ENCODE measurements at places on chromosomes 3 and 15. TPM values are rescaled to one million over a fixed set of nuclear protein-coding genes. Genes with fewer than 3 reads are reported as not detected.

The KLHDC8B gene
- 27.7 TPM for total RNA-seq

The LDHAL6B gene
- not detected for total RNA-seq

The CDV3 gene
- total RNA-seq = 89.7 TPM

The ACKR4 gene
- not detected for total RNA-seq

GRCh38 chr3:882533-882932 is 210.3 kb upstream of the CNTN6 start:
- DNase-seq = no peak

GRCh38 chr15:46039703-46040102 is 404.9 kb downstream of the SQOR start:
- no peak for DNase-seq

GRCh38 chr15:64232400-64232799 is 69.6 kb upstream of the PPIB start:
- no peak for DNase-seq

GRCh38 chr3:129398803-129399144 is 29.7 kb downstream of the EFCAB12 start:
- no peak for DNase-seq

- DNase-seq = no peak
Observed at GRCh38 chr15:69808756-69809155, 289.0 kb downstream of the TLE3 start.

GRCh38 chr15:43523646-43524045 is 6.2 kb downstream of the MAP1A start:
- DNase-seq = no peak

Data from H7 (cell line).